ENCODE measurements at places on chromosomes 11 and 22.

- DNase-seq = no peak
These were observed 167.3 kb upstream of the PGR start for GRCh38 chr11:101296896-101297295.

GRCh38 chr11:118605116-118605867, 2.1 kb upstream of the PHLDB1 start:
- DNase-seq = no peak

DNA sequence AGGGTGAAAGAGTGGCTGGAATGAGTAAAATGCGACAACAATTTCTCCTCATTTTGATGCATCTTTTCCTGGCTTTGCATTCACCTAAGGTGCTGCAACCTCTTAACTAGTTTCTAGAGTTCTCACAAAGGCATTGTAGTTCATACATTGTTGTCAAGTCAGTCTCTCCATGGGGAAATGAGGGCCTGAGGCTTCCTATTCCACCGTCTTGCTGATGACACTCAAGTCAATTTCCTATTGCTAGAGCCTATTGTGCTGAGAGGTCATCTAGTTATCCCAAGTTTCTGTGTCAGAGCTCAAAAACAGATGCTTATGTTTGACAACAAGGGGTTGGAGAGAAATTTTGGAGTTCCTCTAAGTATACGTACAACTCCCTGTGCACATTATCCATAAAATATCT, 11.6 kb upstream of the MS4A6A start:
- DNase-seq = no peak

GRCh38 chr22:31958625-31959239, 14.4 kb downstream of the YWHAH start:
- peak; percentile 15 for DNase-seq

- DNase-seq = no peak
These were observed 75.4 kb downstream of the SWAP70 start for GRCh38 chr11:9739123-9739900.

GRCh38 chr11:116879800-116880625, 42.6 kb upstream of the APOA1 start:
- no peak for DNase-seq

DNA sequence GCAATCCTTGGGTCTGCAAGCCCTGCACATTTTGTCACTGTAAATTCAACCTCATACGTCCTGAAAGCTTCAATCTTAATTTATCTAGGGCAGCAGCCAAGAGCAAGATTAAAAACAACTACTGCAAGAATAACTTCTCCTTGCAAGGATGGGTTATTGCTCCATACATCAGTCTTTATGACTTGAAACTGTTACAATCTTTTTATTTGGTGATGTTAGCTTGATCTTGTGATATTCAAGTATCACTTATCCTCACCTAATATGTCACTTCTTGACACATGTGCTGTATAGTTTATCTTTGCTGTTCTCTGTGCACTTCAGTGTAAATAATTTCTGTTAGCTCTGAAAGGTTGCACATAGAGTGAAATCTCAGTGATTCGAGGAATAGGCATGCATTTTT, 14.7 kb upstream of the APLP2 start:
- DNase-seq = no peak

DNA sequence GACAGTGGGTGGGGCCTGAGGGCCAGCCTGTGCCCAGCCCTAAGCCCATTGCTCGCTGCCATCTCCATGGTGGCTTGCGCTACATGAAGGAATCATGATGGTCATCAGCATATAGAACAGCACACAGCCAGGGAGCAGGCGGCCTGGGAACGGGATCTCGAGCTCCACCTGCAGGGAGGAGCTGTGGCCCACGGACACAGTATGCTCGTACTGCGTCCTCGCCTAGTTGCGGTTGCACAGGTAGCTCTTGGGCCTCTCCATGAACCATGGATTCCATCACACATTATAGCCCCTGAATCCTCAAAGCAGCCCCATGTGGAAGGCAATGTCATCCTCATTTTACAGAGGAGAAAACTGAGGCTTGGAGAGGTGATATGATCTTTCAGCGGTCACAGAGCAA, 15.1 kb downstream of the SEC14L4 start:
- no peak for DNase-seq

DNA sequence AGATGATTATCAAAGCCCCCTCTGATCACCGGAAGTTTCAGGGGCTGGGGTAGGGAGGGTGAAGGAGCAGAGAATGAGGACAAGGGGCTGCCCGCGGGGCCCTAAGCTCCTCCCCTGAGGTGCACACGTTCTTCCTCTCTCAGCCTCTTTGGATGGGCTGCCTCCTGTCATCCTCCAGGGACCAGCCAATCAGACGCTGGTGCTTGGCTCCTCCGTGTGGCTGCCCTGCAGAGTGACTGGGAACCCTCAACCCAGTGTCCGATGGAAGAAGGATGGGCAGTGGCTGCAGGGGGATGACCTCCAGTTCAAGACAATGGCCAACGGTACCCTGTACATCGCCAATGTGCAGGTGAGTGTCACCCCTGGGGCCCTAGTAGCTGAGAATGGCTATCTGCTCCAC, 7.5 kb downstream of the ROBO3 start:
- no peak for DNase-seq

GRCh38 chr22:10780281-10780680, 4747.7 kb upstream of the OR11H1 start:
- no peak for DNase-seq

DNA sequence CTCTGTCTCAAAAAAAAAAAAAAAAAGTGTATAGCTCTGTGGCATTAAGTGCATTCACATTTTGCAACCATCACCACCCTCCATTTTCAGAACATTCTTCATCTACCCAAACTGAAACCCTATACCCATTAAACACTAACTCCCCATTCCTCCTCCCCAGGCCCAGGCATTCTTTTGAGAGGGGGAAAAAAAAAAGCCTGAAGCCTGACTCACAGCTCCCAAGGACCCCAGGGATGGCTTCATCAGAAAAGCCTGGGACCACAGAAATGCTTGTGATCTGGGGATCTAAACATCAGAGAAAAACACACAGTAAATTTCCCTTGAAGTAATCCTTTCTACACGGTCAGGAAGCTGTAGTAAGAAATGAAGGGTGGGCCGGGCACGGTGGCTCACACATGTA, 10.7 kb upstream of the GTSE1 start:
- no peak for DNase-seq

GRCh38 chr11:93476796-93477195, 66.4 kb downstream of the SMCO4 start:
- DNase-seq = no peak

GRCh38 chr22:49392841-49393510, 434.7 kb downstream of the BRD1 start:
- no peak for DNase-seq

DNA sequence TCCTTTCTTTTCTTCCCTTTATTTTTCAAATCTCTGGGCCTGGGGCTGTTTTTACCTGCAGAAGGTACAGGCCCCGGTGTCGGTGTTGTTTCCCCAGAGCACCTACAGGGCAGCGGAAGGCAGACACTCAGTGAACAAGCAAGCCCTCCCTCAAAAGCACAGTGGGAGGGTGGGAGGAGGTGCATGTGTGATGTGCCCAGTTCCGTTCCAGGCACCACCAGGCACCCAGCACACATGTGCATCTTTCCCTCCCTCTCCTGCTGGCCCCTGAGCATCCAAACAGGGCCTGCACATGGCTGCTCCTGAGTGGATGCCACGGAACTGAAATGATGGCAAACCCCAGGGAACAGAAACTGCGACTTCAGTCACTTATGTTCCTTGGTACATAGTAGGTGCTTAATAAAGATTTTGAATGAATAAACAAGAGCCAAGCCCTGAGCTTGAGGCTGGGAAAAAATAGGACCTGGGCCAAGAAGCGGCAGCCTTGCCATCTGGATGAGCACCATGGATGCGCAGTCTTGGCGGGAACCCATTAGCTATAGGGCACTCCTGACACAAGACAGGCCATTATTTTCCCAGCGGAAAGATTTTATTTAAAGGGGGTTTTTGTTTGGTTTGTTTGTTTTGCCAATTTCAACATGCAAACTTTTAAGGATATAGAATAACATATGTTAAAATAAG, 47.8 kb downstream of the ARRB1 start:
- no peak for DNase-seq

DNA sequence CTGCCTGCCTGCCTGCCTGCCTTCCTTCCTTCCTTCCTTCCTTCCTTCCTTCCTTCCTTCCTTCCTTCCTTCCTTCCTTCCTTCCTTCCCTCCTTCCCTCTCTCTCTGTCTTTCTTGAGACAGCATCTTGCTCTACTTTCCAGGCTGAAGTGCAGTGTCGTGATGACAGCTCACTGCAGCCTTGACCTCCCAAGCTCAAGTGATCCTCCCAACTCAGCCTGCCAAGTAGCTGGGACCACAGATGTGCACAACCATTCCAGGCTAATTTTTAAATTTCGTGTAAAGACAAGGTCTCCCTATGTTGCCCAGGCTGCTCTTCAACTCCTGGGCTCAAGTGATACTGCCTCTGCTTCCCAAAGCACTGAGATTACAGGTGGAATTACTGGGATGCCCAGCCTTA, 328.2 kb upstream of the SORL1-AS1 start:
- DNase-seq = no peak

Data from T follicular helper cell (primary cell).